GM12878 (cell line): ENCODE measurements at places on chromosomes 4 and X.

DNA sequence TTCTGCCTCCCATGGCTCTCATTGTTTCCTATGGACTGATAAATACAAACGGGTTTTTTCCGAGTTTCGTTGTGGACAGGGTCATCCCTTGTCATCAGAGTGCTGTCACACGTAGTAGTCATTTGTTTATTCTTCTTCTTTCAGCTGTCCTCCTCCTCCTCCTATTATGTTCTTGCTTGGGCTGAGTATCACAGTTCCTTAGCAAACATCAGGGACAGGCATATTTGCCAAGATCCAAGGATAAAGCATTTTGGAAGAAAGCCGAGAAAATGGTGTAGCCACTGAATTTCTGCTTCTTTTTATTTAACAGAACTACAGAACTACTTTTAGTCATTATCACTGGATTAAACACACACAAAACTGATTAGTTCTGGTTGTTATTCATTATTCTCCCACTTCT lies 167.9 kb downstream of the MAML3 start:
- H3K4me3 ChIP-seq = no peak overlapping the region
- H3K36me3 ChIP-seq = no peaks in the 10 kb centered on the region
- H3K4me1 ChIP-seq = no peaks in the 10 kb centered on the region
- no peak overlapping the region for H3K27ac ChIP-seq

GRCh38 chr4:119537586-119537985 lies 91.0 kb downstream of the PDE5A start:
- no peak for DNase-seq
- peaks cover 8% of the 10 kb centered on the region for H3K4me1 ChIP-seq
- H3K36me3 ChIP-seq = no peaks in the 10 kb centered on the region
- no peaks in the 10 kb centered on the region for H3K27me3 ChIP-seq
- H3K27ac ChIP-seq = no peak overlapping the region

- H3K36me3 ChIP-seq = no peaks in the 10 kb centered on the region
- H3K27me3 ChIP-seq = no peaks in the 10 kb centered on the region
- 0 out of 2 replicates have a peak, but pooled peaks cover 6% of the 10 kb centered on the region for H3K4me1 ChIP-seq
- no peak for DNase-seq
- H3K27ac ChIP-seq = no peak overlapping the region
- H3K4me3 ChIP-seq = no peak overlapping the region
Measured at GRCh38 chrX:40177942-40178715, 80.4 kb upstream of the BCOR start.

DNA sequence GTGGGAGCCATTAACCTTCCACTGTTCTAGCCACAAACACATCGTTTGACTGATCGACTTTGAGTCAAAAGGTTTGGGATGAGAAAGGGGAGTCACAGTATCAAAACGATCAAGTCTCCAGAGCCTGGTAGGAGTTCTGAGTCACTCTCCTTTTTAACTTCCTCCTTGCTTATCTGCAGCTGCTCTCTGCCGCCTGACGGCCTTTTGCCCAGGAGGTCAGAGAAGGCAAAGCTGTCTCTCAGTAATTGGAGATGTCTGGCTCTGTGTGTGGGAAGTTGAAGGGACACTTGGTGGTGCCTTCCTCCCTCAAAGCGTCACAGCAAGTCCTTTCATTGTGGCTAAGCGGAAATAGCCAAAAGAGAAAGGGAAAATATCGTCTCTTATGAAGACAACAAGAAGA lies 63.1 kb downstream of the ANOS1 start:
- no peak for DNase-seq

DNA sequence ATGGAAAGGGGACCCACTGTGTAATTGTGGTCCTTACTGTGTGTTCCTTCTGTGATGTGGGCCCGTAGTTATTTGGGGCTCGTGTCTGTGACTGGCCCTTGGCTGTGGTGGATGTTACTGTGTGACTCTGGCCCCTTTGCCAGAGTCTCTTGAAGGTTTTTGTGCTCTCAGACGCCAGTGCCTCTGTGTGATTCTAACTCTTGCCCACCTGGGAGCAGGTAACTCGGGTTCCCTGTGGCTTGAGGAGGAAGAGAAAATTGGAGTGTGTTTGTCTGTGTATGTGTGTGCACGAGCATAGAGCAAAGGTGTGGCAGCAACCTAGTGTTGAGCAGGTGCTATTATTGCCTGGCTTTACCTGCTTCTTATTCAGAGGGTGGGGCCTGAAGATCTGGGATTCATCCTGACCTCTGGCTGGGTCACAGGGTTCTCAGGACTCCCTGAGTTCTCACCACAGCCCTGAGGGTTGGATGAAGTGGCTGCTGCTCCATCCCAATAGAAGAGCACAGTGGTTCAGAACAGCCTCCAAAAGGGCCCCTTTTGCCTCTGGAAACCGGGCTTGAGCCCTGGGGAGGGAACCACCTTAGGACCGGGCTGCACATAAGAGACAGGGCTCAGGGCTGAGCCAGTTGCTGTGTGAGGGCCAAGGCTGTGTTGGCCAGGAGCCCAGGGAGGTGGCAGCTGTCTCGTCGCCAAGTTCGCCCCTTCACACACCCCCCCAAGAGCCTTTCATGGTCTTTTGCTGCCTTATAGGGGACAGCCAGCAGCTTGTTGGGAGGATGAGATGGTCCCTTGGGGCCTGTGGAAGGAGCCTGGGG lies 1.3 kb downstream of the RBM10 start:
- H3K4me1 ChIP-seq = peaks cover 6% of the 10 kb centered on the region; the same call in 1 of the 2 replicates
- peak overlapping the region; percentile 80 for H3K4me3 ChIP-seq
- DNase-seq = no peak
- H3K27me3 ChIP-seq = no peaks in the 10 kb centered on the region
- no peak overlapping the region; the same call in 1 of the 2 replicates for H3K27ac ChIP-seq
- no peaks in the 10 kb centered on the region for H3K36me3 ChIP-seq

DNA sequence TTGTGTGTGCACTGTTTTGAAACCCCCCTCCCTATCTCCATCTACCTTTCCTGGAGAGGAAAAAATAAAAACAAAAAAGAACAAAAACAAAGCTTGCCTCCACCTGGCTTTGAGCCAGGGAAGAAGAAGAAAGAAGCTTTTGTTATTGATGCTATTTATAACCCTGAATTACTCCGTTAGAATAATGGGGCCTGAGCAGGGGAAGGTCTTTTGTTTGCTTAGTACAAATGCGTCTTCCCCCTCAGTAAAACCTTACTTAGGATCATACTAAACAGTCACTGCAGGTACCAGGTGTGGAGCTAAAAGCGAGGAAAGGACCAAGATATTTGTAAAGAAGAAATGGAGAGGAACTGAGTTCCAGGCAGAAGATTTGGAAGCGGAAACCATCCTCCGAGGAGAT lies 352.1 kb downstream of the KCNIP4 start:
- H3K27ac ChIP-seq = no peak overlapping the region
- no peaks in the 10 kb centered on the region for H3K36me3 ChIP-seq
- H3K4me3 ChIP-seq = no peak overlapping the region
- no peak for DNase-seq

GRCh38 chr4:61994036-61994435 lies 793.9 kb downstream of the ADGRL3 start:
- no peaks in the 10 kb centered on the region for H3K27me3 ChIP-seq
- H3K27ac ChIP-seq = no peak overlapping the region
- no peaks in the 10 kb centered on the region for H3K36me3 ChIP-seq
- H3K4me3 ChIP-seq = no peak overlapping the region
- H3K4me1 ChIP-seq = no peaks in the 10 kb centered on the region

DNA sequence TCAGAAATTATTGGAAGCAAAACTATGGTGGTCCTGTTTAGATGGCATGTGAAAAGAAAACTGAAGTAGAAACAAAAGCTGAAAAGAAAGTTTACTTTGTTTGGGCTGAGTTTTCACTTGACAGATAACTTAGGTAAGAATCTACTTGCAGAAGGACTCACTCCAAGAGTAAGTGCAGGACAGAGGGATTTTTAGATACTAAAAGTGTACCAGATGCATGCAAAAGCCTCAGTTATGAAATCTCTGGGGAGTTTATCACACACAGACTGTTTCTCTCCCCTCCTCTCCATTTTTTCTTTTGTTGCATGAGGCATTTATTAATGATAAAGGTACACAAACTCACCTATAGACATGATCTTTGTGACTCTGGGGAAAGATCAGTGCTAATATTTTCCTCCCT lies 127.5 kb upstream of the GIMD1 start:
- H3K4me3 ChIP-seq = no peak overlapping the region
- no peak overlapping the region for H3K27ac ChIP-seq

DNA sequence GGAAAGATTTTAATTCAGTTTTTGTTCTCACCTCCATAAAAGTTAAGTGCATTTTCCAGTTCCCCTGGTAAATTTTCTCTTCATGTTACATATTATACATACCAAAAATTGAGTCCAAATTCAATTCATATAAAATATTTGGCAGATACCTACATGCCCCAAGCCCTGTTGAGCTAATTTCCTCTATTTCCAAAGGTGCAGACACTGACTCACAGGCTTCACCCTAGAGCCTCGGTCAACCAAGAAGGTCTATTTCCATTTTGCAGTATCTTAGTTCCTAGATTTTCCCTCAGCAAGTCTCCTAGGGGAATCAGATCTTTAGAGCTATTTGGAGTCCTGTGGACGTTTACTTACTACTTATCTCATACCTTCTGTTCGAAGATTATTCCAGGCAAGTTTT lies 174.4 kb downstream of the TSPAN5 start:
- H3K36me3 ChIP-seq = no peaks in the 10 kb centered on the region
- H3K4me1 ChIP-seq = peaks cover 9% of the 10 kb centered on the region
- no peaks in the 10 kb centered on the region for H3K27me3 ChIP-seq
- DNase-seq = no peak
- H3K27ac ChIP-seq = no peak overlapping the region

DNA sequence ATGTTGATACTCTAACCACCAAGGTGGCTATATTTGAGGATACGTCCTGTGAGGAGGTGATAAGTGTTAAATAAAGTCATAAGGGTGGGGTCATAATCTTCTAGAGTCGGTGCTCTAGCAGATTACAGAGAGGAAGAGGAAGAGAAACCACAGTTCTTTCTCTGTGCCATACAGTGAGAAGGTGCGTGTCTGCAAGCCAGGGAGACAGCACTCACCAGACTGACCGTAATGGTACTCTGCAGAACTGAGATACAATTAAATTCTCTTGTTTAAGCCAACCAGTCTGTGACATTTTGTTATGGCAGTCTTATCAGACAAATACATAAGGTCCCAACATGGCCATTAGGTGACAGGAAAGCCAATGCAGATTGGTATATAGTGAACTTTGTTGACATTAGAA lies 480.9 kb upstream of the IGFBP7 start:
- H3K4me3 ChIP-seq = no peak overlapping the region
- DNase-seq = no peak
- H3K27ac ChIP-seq = no peak overlapping the region
- H3K36me3 ChIP-seq = no peaks in the 10 kb centered on the region
